ENCODE measurements at places on chromosomes 5 and 9.

- no peak for DNase-seq
Measured at GRCh38 chr9:85007748-85008147, 338.2 kb downstream of the NTRK2 start.

GRCh38 chr5:1512541-1513291 lies 11.0 kb downstream of the LPCAT1 start:
- DNase-seq: no peak

DNA sequence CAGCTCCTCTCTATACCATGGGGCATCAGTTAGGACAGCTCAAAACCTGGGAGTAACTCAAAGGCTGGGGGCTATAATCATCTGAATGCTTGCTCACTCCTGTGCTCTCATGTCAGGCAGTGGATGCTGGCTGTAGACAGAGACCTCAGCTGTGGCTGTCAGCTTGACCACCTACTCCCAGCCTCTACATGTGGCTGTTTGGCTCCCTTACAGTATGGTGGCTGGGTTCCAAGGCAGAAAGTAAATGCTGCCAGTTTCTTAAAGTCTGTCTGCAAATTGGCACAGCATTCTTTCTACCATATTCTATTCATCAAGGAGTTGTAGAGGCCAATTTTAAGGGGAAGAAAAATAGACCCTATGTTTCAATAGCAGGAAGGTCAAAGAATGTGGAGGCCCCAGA lies 66.9 kb downstream of the TMC1 start:
- no peak for DNase-seq

- DNase-seq: peak; percentile 71
Measured at GRCh38 chr5:53478411-53479044, 1.9 kb upstream of the FST start.

GRCh38 chr9:33718987-33719386 lies 76.4 kb upstream of the PRSS3 start:
- peak; percentile 16 for DNase-seq

DNA sequence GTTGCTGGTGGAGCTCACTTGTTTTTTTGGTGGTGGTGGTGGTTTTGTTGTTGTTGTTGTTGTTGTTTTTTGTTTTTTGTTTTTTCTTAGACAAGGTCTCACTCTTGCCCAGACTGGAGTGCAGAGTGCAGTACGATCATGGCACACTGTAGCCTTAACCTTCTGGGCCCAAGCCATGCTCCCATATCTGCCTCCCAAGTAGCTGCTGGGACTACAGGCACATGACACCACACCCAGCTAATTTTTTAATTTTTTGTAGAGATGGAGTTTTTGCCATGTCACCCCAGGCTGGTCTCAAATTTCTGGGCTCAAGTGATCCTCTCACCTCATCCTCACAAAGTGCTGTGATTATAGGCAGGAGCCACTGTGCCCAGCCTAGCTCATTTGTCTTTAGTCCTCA lies 53.5 kb downstream of the NUP214 start:
- DNase-seq: no peak

GRCh38 chr5:14413331-14413750 lies 168.3 kb upstream of the OTULINL start:
- no peak for DNase-seq

DNA sequence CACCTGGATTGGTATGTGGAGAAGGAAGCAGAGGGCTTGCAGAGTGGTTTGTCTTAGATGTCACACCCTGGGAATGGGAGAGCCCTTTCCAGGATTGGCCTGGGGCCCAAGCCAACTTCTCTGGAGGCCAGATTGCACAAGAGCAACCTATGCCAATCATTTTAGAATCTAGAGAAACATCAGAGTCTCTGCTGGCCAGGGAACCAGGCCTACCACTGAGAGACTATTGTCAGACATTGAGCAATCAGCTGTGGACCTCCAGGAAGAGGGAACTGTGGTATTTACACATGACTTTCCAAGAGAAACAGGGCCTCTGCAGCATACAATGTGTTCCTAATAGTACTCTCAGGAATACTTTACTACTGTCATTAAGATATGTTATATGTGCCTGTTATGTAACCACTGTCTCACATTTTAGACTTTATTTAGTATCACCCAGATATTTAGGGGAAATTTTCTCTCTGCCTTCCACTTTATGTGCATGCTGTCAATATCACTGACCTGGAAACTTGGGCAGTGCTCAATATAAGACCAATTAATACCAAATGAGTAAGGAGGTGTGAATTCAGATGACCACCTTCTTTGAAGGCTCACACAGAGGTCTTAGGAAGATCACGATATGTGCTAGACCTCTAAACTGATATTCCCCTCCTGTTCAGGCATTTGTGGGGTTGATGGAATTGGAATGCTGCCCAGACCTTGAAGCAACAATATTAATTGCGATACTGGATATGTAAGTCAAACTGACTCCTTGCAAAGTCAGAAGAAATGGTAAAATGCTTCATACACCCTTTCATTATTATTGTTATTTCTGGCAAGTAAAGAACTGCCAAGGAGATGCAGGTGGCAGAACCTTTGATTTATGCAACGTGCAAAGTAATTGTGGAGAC lies 20.5 kb upstream of the CCL28 start:
- DNase-seq: peak; percentile 38

DNA sequence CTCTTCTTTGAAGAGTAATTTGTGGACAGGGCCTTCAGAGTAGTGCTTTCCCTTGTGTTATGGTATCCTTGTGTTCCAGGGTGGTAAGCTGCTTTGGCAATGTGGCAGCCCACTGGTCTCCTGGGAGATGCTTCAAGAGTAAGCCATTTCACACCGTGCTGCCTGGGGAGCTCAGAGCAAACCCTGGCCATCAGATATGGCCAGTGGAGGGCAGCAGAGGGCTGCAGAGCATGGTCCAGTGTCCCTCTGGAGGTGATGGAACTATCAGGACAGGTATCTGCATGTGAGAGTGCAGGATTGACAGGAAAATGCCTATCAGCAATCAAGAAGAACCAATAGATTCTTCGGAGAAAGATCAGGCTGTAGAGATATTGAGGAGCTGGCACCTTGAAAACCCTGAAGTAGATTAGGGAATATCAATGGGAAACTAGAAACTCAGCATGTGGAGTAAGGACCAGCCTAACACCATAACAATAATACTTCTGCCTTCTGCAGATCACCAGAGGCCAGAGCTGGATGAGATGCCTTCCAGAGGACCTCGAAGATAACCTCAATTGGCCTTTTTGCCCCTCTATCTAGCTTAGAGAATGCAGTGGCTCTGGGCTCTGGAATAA lies 90.8 kb downstream of the PLPPR1 start:
- DNase-seq: peak; percentile 33

GRCh38 chr5:147639321-147639720 lies 129.5 kb upstream of the DPYSL3 start:
- DNase-seq: no peak

DNA sequence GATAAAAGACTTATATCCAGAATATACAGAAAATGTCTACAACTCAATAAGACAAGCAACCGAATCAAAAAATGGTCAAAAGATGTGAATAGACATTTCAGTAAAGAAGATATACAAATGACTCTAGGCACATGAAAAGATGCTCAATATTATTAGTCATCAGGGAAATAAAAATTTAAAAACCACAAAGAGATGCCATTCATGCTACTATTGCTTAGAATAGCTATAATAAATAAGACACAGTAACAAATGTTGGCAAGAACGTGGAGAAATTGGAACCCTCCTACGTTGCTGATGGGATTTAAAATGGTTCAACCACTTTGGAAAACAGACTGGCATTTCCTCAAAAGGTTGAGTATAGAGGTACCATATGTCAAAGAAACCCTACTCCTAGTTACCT lies 39.8 kb downstream of the POLK start:
- DNase-seq: no peak

- DNase-seq: no peak
Measured at GRCh38 chr9:132754236-132754635, 84.0 kb downstream of the GTF3C4 start.

- no peak for DNase-seq
Measured at GRCh38 chr5:38751103-38751502, 94.7 kb upstream of the OSMR start.

- DNase-seq: no peak
Measured at GRCh38 chr5:174159327-174160114, 114.0 kb downstream of the NSG2 start.
